ENCODE measurements at places on chromosomes 1 and 21.
A peak's percentile ranks its signal among the peaks of the same experiment; 100 is the strongest.

GRCh38 chr1:9249534-9250410 lies 15.2 kb downstream of the H6PD start:
- peak; percentile 12 for DNase-seq

GRCh38 chr1:113552244-113552643 lies 161.9 kb downstream of the MAGI3 start:
- DNase-seq, result no peak

- DNase-seq, result no peak
Measured at GRCh38 chr21:21045518-21045917, 47.3 kb downstream of the NCAM2 start.

GRCh38 chr1:31441558-31441957 lies 28.5 kb downstream of the SERINC2 start:
- no peak for DNase-seq

GRCh38 chr21:14629461-14629860 lies 83.3 kb upstream of the SAMSN1 start:
- DNase-seq, result no peak

DNA sequence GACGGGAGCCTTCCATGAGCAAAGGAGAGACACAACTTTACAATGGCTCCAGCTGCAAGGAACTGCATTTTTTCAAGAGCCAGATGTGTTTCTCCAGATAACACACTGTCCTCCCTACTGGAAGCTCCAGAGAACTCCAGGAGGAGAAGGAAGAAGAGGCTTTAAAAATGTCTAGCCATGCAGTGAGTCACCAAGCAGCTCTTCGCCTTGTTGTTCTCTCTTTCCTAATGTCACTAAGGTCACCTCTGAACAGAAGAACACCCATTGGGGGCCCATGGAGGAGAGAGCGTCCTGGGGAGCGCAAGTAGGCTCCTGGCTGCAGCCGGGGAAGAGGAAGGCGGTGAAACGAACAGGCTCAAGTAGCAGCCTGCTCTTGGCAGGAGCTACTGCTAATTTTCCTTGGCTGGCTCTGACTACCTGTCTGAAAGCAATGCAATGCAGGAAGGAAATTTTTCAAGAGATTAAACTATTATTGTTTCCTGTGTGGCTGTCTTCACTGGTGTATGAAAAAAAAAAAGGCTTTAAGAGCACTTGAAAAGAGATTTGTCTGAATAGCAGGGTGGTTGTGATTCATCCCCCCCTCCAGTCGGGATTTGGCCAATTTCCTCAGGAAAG lies 321.9 kb downstream of the SETD4 start:
- DNase-seq, result no peak

DNA sequence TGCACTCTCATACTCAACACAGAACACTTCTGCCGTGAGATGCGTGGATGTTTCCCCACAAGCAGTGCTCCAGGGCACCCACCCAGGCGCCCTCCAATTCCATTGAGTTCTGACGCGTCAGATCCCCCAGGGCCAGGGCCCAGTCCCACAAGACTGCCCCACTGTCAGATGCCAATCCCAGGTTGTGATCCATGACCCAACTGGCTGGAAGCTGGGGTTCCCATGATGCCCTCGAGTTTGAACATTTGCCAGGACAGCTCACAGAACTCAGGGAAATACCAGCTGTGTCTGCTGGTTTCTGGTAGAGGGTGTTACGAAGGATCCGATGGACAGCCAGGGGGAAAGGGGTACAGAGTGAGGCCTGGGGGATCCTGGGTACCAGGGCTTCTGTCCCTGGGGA lies 58.4 kb downstream of the AGPAT3 start:
- DNase-seq, result no peak

- peak; percentile 33 for DNase-seq
Measured at GRCh38 chr21:35226968-35227744, 178.1 kb upstream of the RUNX1 start.

- no peak for DNase-seq
Measured at GRCh38 chr1:205004351-205004750, 38.7 kb upstream of the CNTN2 start.

DNA sequence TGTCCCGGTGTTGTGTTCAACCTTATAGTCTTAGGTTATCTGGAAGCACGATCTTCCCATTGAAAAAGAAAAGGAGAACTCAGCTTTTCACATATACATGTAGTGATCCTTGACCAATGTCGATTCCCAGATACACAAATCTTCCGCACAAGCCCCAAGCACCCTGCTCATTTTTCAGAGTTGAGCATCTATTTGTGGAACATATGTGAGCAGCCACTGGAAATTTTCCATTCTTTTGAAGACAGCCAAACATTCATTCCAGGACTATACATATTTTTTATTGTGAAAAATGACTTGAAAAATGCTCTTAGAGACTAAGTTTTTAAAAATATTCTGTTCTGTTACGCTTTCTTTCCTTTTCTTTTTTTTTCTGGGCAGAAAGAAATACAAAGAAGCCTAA lies 371.9 kb downstream of the RGS7 start:
- DNase-seq, result no peak

DNA sequence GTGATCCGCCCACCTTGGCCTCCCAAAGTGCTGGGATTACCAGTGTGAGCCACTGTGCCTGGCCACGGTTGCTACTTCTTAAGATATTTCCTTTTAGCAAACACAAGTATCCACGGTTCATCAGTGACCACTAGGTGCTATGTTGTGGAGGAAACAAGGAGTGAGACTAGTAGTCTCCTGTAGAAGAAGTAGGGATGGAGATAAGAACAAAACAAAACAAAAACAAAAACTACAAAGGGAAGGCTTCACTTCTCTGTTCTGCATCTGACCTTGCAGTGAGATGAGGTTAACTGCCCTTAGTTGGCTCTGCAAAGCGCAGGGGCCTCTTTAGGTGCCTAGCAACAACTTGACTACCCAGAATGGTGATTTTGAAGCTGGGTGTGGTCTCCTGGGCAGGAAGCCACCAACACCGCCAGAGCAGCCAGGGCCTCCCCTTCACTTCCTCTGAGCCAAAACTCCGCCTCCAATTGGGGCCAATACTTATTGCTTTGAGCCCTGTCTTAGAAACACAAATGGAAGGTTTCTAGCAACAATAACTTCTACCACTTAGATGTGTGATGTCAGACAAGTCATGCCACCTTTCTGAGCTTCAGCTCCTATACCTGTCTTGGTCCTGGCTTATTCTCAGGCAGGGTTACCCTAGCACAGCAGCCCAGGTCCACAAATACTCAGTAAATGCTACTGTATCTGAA lies 12.8 kb upstream of the CDC42 start:
- peak; percentile 76 for DNase-seq

DNA sequence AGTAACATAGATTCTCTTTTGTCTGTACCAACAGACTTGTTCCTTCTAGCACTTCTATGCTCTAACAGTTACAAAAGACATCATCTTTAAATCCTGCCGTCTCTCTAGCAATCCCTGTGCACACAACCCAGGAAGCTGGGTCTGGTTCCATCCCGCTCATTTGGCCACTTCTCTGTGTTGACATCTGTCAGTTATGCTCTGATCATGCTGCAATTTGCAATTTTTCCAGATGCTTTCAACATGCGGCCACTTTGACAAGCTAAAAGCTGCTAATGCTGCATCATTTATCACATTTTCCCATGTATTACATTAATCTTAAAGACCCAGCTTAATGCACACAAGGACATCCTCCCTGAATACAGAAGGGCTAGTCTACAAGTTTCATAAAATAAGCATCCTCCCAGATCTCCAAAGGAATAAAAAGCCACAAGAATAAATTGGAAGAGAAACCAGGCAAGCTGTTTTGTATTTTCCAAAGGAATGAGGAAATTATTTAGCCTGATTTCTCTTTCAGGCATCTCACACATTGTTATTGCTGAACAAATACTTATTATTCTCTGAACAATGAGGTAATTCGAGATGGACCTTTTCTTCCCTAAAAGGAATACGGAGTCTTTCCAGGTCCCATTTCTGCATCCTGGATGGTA lies 19.0 kb upstream of the LRRC52 start:
- DNase-seq, result no peak

DNA sequence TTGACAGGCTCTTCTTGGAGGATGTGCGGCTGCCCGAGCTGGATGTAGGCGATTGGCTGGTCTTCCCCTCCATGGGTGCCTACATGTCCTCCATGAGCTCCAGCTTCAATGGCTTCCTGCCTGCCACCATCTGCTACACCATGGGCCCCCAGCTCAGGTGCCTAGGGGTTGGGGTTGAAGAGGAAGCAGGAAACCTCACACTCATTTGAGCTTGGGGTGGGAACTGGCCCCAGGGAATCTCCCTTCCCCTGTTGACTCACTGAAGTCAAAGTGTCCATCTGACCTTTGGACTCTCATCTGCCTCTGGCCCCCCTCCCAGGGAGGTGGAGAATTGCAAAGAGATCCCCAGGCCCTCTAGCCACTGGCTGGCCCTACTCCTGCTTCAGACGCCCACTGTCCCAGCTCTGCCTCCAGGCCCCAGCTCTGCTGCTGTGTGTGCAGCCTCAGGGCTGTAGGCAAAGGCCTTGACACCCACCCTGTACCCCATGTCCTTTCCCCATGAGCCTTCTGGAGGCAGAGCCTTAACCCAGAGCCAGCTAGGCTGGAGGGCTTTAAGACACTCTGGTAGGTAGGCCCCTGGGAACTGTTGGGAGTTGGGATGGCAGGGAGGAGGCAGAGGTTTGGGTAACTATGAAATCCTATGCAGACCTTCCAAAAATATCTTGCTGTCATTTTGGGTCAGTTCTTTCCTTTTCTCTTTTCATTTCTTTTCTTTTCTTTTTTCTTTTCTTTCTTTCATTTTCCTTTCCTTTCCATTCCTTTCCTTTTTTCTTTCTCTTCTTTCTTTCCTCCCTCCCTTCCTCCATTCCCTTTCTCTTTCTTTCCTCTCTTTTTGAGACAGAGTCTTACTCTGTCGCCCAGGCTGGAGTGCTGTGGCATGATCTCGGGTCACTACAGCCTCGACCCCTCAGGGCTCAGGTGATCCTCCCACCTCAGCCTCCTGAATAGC lies 66.9 kb upstream of the TINAGL1 start:
- DNase-seq, result no peak

DNA sequence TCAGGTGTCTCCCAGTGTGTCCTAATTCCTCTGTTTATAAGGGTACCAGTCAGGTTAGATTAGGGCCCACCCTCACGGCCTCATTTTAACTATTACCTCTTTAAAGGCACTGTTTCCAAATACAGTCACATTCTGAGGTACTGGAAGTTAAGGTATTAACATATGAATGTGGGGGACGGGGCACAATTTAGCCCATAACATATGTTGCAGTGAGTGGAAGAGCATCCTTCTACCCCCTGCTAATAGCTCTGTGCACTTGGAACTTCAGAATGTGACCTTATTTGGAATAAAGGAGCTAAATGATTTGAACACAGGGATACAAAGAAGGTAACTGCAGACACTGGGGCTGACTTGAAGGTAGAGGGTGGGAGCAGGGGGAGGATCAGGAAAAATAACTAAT lies 67.3 kb upstream of the ADGRL2 start:
- no peak for DNase-seq

DNA sequence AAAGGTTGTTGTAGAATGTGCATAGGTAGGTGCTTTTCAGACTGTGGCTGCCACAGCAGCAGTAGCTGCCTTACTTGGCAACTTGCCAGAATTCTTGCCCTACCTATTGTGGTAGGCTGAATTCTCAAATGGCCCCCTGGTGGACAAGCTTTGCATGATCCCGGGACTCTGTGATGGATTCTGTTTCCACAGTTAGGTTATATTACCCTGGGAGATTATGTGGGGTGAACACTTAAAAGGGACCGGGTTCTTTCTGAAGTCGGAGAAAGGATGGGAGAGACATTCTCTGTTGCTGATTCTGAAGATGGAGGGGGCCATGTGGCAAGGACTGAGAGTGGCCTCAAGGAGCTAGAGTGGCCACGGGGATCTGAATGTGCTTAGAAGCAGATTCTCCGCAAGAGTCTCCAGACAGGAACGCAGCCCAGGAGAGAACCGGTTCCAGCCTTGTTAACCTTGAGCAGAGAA lies 32.1 kb upstream of the KCNE1 start:
- peak; percentile 40 for DNase-seq
